Activated CD4-positive, alpha-beta T cell treated with anti-CD3 and anti-CD28 coated beads, Interleukin-2, amount 10 ng/mL, durations not matched to agents 24 days and 14 days (primary cell): ENCODE measurements at places on chromosomes 11 and 22.

DNA sequence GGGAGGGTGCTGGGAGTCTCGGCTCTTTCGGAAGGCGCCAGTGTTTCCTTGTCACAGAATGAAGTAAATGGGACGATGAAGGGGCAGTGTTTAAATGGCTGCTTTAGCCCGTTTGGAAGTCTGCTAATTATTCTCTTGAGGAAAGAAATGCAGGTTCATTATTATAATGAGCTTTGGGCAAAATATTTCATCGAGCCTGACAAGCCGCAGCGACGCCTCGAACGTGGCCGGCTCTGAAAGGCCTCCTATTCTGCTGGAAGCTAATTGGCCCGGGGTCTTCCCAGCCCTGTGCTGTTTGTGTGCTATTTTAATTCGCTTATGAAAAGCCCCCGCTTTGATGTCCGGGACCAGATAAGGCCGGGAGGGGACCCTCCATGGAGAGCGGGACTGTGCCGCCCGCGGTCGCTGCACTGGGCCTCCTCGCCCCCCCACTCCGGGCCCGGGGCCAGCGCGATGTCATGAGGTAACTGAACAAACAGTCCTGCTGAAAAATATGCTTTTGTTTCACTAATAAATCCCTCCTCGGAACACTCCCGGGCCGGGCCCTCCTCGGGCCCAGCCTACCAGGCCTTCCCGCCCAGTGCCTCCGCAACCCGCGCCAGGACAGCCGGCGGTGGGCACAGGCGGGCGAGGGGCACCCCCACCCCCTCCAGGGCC is 78.4 kb downstream of the CDKN1C start:
- no peak for DNase-seq

GRCh38 chr11:33668468-33668825 is 32.2 kb downstream of the C11orf91 start:
- no peak for DNase-seq

DNA sequence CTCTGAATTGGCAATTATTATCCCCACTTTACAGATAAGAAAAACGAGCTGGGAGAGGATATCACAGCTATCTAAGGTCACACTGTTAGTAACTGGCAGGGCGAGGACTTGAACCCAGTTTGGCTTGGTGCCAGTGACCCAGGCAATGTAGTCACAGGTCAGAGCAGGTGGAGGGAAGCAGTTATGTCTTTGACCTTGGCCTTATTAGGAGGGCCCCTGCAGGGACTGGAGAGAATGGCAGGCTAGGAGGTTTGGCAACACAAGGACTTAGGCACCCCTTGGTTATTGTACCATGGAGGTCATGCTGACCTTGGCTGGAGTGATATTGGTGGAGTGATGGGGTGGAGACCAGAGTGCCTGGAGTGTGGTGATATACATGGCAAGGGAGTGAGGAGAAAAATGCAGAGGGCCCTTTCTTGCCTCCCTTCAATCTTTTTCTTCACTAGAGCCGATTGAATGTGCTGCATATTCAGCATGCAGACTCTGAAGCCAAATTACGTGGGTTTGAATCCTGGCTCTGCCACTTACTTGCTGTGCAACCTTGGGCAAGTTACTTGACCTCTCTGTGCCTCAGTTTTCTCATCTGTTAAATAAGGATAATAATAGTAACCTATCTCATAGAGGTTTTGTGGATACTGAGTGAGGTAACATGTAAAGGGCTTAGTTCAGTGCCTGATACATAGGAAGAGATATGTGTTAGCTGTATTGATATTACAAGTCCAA is 92.7 kb upstream of the TBCEL start:
- no peak for DNase-seq

- no peak for DNase-seq
These were observed 264.1 kb upstream of the PLET1 start for GRCh38 chr11:112524798-112525197.

DNA sequence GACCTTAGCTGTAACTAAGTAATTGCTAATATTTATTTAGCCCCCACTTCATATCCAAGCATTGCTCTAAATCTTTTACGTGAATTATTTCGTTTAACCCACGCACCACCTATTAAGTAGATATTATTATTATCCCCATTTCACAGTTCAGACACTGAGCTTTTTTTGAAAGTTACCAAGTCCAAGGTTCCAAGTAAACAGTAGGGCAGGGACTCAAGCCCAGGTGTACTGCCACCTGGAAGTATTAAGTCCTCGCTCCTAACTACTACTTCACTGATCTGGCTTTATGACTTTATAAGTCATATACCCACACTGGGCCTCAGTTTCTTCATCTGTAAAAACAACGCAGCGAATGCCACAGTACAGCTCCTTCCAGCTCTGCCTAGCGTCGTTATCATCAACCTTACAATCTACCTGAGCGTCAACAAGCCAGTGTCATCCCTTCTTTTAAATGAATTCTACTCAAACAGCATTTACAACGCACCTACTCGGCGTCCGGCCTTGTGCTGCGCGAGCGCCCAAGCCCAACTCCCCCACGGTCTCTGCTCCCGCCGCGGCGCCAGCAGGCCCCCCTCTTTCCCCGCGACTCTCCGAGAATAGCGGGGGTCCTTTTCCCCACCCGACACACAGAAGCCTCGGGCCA is 624 bp downstream of the TMEM41B start:
- DNase-seq: peak; percentile 76

DNA sequence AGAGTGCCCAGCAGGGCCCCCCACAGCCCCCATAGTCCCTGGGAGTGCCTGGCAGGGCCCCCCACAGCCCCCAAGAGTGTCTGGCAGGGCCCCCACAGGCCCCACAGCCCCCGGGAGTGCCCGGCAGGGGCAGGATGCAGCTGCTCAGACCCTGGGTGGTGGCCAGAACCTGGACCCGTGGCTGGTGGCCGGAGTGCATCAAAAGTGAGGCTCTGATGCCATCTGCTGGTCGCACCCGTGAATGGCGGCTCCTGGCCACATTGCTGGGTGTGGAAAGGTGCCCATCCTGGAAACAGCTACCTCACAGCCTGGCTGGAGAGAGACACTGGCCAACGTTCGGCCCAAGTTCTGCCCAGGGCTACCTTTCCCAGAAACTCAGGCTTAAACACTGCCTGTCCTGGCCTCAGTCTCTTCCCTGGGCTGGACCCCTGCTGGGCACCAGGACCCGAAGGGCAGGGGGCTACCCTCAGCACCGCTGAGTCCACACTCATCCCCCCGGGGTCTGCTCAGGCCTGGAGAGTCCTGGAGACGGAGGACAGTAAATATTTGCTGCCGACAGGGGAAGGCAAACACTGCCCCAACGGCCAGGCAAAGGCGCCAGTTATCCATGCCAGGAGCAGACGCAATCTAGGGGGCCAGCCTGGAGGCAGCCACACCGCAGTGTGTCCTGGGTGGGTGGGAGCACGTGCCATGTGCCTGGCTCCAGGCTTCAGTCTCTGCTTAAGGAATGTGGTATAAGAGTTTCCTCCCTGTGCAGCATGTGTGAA is 4.4 kb downstream of the INS start:
- DNase-seq: peak; percentile 89

- no peak for DNase-seq
These were observed 30.6 kb downstream of the SDHAF2 start for GRCh38 chr11:61460474-61460881.
